NCI-H1417 treated with DMSO at 0.1 percent for 48 hours (cell line): ENCODE measurements at places on chromosomes 2 and 18.

DNA sequence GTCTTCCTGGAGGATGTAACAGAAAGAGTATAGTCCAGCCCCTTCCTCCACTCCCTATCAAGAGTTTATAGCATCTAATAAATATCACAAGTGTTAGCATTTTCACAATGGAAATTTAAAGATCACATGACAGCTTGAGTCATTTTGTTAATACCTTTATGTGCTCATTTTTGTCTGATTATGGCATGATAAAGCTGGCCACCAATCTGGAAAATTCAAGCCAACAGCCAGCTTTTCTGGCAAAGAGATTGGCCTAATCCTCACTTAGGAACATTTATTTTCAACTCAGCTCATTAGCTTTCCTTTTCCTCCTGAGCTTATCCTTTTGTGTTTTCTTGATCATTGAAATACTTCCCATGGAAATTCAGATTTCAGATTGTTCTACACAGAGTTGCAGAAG, 262.9 kb upstream of the RBMS1 start:
- DNase-seq = no peak

GRCh38 chr2:38737925-38738324, 13.2 kb downstream of the SRSF7 start:
- no peak for DNase-seq

DNA sequence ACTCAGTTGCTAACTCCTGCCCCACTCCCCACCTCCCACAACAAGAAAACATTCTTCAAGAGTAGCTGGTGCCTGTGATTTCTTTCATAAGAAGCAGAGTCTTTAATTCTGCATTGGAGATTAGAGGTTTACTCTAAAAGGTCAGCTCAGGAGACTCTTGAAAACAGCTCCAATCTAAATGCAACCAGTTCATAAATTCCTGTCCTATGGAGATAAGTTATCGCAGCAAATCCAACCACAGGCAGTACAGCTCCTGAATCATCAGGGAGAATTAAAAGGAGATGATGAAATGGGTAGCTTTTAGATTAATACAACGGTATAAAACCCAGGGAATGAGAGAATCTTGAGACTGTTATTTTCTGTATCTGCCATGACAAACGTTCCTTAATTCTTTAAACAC, 130.7 kb downstream of the SOCS6 start:
- no peak for DNase-seq

GRCh38 chr18:79973517-79973916, 9.1 kb downstream of the HSBP1L1 start:
- DNase-seq = no peak

DNA sequence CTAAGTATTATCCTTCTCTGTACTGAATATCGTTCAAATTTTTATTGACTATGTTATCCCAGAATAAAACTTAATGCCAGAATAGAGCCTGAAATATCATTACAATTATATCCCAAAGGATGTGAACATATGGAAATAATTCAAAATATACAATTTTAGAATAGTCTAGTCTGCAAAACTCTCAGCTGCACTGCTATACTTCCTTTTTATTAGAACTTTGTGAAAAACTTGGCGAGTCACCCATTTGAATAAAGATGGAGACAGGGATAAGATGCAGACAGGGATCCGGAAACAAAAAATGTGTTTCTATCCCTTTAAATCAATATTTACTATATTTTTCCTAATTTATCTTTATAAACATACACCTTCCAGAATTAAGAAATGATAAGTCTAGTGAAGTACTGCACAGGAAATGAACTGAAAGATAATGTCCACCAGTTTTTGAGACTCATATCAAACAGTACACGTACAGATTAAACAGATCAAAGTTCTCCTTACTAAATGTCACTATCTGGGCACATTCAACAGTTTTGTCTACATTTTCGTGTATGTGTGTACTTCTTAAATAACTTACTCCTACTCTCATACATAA, 107.8 kb downstream of the MEP1B start:
- no peak for DNase-seq

- DNase-seq = no peak
Observed at GRCh38 chr18:54813977-54814565, 14.2 kb upstream of the RAB27B start.

DNA sequence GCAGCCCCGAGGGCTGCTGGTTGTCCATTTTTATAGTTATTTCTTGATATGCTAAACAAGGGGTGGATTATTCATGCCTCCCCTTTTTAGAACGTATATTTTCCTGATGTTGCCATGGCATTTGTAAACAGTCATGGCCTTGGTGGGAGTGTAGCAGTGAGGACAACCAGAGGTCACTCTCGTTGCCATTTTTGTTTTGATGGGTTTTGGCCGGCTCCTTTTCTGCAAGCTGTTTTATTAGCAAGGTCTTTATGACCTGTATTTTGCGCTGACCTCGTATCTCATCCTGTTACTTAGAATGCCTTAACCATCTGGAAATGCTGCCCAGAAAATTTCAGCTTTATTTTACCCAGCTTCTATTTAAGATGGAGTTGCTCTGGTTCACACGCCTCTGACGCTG, 825.8 kb upstream of the CDH2 start:
- DNase-seq = no peak

DNA sequence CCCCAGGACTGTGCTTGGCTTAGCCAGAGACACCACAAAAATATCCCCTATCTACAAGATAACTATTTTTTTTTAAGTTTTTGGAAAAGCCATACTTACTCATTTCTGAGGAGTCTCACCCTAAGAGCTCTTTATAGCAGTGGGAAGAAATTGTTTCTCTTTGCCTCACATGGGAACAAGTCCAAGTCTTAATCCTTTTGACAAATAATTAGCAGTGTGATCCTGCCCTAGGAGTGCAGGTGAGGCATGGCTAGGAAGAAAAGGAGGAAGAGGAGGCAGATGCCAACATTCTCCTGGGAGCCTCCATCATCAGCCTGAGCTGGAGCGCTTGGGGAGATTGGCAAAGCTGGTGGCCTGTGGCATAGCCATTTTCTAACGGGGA, 115.6 kb downstream of the STPG4 start:
- DNase-seq = no peak

- DNase-seq = no peak
Observed at GRCh38 chr18:26386441-26386840, 160.2 kb downstream of the TAF4B start.

GRCh38 chr18:30280186-30280585, 762.4 kb downstream of the DSC3 start:
- DNase-seq = no peak

DNA sequence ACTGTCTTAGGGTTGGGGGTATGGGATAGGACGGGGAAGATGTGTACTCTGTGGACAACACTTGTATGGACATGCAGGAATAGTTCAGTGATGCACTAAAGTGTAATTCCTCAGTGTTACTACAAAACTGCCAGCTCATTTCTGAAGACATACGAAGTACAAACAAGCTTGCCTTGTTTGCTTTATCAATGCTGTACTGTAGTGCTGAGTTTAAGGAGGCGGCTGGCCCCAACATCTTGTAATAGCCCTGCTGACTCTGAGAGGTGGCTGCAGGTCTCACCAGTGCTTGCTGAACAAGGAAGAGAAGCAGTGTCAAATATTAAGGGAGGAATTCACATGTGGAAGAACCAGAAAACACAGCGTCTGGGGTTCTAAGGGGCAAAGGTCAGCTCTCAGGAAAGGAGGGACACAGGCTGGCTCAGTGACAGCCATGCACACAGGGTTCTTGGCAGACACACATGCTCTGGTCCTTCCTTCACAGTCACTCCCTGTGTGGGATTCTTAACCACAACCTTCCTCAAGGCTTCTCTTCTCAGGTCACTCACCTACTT, 39.8 kb upstream of the EVA1A start:
- DNase-seq = no peak

GRCh38 chr2:143463719-143464118, 334.5 kb downstream of the ARHGAP15 start:
- no peak for DNase-seq

DNA sequence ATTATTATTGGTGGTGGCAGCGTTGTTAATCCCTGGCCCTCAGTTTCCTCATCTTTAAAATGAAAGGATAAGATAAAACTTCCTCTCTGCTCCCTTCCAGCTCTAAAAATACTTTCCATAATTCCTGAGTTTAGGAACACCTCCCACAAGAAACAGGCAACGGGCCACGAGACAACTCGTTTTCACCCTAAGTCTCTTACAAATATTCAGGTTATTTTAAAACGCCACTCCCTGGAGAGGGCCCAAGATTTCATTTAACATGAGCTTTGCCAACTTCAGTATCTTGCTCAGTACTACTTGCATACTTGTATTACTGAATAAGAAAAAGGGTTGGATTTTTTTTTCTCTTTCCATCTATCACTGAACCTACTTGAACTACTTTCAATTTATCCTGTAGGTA, 611.1 kb upstream of the FANCL start:
- no peak for DNase-seq

- DNase-seq = no peak
Observed at GRCh38 chr2:128543646-128544045, 225.0 kb upstream of the HS6ST1 start.

DNA sequence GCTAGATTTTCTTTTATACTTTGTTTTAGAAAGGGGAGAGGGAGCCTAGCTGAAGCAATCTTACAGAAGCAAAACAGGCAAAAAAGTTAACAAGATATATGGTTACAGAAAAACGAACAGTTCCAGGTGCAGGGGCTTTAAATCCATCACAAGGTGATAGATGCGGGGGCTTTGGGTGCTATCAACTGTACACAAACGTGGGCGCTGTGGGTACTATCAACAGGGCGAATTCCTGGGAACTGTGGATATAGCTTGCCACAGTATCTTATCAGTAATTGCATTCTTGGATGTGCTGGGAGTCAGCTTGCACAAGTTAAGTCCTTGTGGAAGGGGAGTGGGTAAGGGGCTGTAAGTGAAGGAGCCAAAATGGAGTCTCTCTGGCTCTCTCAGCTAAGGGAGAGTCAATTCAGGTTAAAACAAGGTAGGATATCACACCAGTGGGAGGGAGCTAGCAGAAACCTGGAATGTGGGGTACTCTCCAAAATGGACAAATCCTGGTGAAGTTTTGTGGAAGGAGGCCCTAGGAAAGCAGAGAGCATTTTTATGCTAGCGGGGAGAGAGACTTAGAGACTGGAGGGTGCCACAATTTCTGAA, 325.8 kb upstream of the SPHKAP start:
- DNase-seq = no peak

GRCh38 chr2:231396058-231396821, 730 bp downstream of the B3GNT7 start:
- DNase-seq = no peak

DNA sequence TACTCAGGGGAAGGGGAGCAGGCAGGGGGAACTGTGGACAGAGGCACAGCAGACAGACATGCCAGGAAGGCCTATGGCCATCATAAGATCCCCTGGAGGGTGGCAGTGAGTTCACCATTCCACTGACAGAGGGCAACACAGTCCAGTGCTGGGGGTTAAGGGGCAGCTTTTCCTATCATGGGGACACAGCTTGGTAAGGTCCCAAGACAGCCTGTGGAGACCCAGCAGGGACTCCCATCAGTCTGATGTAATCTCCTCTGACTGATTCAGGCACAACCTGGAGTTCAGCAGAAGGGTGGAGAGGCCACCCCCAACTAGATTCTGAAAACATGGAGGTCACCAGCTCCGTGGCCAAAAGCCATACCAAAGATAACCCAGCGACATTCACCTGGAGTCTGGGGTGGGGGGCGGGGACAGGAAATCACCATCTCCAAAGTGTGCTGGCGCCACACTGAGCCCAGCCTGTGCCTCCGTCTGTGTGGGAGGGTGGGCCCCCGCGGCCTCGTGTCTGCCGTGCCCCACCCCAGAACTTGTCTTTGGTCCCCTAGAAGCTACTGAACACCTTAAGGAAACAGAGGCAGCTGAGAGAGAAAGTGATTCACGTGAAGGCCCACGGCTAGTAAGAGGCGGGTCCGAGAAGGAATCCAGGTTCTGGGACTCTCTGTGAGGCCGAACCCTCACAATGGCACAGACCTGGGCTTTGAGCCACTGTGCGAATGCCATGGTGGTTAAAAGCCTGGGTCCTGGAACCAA, 28.6 kb downstream of the DNMT3A start:
- no peak for DNase-seq

DNA sequence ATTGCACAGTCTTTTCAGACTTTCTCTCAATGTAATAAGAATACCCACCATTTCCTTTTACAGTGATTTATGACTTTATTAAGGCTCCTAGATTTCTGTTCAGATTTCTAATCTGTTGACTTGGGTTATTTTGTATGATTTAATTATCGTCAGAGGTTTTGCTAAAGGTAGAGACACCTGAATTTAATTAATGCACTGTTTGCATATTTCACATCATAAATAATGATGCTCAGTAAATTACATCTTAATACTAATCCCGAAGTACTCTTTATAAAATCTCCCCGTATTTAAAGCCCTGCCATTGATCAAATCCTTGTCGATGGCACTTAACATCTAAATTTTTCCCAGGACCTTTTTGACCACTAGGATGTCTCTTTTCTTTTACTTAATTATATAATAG, 399.9 kb downstream of the MEIS1 start:
- DNase-seq = no peak

DNA sequence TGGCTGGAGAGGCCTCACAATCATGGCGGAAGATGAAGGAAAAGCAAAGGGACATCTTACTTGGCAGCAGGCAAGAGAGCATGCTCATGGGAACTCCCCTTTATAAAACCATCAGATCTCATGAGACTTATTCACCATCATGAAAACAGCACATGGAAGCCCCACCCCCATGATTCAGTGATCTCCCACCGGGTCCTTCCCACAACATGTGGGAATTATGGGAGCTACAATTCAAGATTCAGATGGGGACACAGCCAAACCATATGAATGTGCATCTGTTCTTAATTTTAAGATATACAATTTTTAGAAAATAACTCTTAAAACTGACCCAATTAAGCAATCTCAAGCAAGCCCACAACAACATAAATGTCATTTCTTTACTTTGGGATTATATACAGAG, 12.6 kb downstream of the C18orf63 start:
- DNase-seq = no peak

GRCh38 chr2:194725169-194725568, 931.9 kb upstream of the SLC39A10 start:
- no peak for DNase-seq

DNA sequence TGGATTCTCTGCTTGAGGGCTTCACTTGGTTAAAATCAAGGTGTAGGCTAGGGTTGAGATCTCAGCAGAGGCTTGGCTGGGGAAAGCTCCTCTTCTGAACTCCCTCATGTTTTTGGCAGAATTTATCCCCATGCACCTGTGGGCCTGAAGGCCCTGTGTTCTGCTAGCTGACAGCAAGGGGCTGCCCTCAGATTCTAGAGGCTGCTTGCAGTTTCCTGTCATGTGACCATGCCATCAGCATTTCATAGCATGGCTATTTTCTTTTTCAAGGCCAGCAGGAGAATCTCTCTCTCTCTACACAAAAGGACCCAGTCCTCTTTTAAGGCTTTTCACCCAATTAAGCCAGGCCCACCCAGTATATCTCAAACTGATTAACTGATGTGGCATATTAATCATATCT, 514.8 kb upstream of the HNMT start:
- no peak for DNase-seq

GRCh38 chr2:237726401-237726830, 72.2 kb upstream of the RBM44 start:
- peak; percentile 82 for DNase-seq

DNA sequence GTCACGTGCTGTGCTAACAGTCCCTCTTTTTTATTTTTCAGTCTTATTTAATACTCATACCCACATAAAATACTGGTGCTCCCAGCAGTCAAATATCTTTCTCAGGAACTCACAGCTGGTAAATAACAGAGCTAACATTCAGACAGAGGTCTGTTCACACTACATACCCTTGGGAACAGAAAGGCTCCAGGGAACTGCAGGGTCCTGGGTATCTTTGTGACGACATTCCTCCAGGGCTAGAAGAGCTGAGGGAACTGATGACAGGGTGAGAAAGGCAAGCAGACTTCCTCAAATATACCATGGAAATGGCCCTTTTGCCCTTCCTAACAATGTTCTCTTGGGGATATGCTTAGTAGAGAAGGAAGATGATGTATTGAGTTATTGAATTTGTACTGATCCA, 19.3 kb downstream of the PDE6D start:
- no peak for DNase-seq
